ENCODE measurements at places on chromosomes 1 and 21. TPM values are rescaled to one million over a fixed set of nuclear protein-coding genes. Genes with fewer than 3 reads are reported as not detected.

DNA sequence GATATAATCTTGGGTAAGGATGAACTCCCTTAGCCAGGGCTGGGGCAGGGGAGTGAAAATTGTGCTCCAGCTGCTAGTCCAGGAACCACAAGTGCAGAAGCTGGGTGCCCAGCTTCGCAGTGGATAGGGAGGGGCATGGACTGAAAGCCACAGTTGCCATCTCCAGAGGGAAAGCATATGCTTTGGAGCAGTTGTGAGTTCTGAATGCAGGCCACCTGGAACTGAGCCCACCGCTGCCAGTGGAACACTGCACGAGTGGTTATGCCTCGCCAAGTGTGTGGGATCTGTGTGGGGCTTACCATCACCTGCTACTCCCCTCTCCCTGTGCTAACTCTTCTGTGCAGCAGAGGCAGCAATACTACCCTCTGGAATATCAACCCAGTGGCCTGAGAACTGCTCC is 158.4 kb upstream of the DPT start:
- peaks cover 6% of the 10 kb centered on the region for H3K36me3 ChIP-seq
- no peaks in the 10 kb centered on the region for H3K4me1 ChIP-seq
- H3K27ac ChIP-seq: no peak overlapping the region
- no peak overlapping the region for H3K4me3 ChIP-seq

DNA sequence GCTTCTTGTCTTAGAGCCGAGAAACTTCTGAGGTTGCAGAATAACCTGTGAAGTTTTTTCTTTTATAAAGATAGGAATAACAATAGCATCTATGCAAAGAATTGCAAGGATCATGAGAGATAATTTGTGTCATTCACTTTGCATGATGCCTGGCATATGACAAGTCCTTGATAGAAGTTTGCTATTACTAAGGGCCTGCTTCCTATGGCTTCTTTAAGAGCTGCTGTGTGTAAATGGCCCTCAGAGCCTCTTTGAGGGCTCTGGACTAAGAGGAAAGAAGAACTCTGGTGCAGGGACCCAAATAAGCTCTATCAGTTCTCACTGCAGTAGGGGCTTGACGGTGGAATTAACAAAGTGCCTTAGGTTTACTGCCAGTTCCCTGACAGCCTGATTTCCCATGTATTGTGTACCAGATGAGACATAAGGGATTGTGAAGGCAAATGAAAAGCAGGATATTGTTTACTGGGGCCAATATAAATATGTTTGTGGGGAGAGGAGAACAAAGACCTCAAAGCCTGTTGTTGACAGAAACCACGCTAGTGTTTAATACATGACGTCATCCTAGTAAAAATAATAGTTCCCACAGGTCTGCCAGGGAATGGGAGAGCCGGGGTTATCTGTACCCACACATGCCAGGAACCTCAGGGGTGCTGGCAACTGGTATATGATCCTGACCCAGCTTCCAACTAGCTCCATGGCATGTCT is 131.2 kb upstream of the UBE2U start:
- peaks cover 55% of the 10 kb centered on the region for H3K4me1 ChIP-seq
- H3K27me3 ChIP-seq: no peaks in the 10 kb centered on the region
- H3K4me3 ChIP-seq: no peak overlapping the region
- no peaks in the 10 kb centered on the region for H3K36me3 ChIP-seq

- H3K36me3 ChIP-seq: no peaks in the 10 kb centered on the region
- no peak for DNase-seq
- peaks cover 64% of the 10 kb centered on the region for H3K4me1 ChIP-seq
- H3K27ac ChIP-seq: peak overlapping the region; percentile 10
- no peak overlapping the region for H3K4me3 ChIP-seq
- H3K27me3 ChIP-seq: no peaks in the 10 kb centered on the region
Observed at GRCh38 chr1:23601968-23602876, 42.9 kb upstream of the ID3 start.

GRCh38 chr1:222387007-222387814 is 160.7 kb downstream of the HHIPL2 start:
- H3K36me3 ChIP-seq: no peaks in the 10 kb centered on the region
- peaks cover under 1% of the 10 kb centered on the region for H3K4me1 ChIP-seq
- no peak overlapping the region for H3K27ac ChIP-seq
- H3K27me3 ChIP-seq: no peaks in the 10 kb centered on the region

DNA sequence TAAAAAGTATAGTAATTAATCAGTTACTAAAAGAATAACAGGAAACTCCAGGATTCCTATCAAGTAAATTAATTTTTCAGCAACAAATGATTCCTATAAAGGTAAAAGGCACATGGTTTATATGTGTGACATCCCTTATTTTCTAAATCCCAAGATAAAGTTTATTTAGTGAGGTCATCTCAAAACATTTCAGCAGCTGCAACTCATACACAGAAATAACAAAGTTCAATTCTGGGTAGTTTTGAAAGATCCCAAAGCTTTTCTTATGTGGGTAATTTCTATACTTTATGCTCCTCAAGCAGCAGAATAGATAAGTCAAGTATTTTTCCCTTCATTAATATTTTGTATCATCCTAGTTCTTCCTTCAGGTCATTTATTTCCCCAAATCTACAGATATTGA is 117.7 kb downstream of the EIF4G3 start:
- no peak overlapping the region for H3K27ac ChIP-seq
- peaks cover 11% of the 10 kb centered on the region for H3K36me3 ChIP-seq
- DNase-seq: no peak
- H3K4me1 ChIP-seq: no peaks in the 10 kb centered on the region
- no peak overlapping the region for H3K4me3 ChIP-seq
- no peaks in the 10 kb centered on the region for H3K27me3 ChIP-seq

DNA sequence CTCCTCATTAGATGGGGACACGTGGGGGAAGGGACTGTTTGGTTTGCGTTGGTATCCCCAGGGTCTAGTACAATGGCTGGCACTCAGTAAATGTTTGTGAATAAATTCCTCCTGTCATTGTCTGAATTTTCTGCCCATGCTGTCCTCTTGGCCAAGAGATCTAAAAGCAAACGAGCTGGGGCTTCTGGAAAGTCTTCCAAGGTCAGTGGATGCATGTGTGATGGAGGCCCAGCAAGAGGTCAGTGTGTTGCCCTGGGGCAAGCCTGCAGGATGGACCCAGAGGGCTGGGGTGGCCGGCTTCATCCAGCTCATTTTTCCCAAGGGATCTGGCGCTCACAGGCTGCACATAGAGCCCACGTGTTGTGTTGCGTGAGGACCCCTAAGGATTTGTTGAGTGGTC is 30.0 kb upstream of the JUN start:
- H3K4me1 ChIP-seq: peaks cover 40% of the 10 kb centered on the region
- no peak overlapping the region for H3K4me3 ChIP-seq
- DNase-seq: no peak
- H3K36me3 ChIP-seq: no peaks in the 10 kb centered on the region

Gene GSTM1
- not detected for total RNA-seq

Gene CACNA1E
- 0.85 TPM for total RNA-seq

Gene NHLH1
- 0.70 TPM for total RNA-seq

Gene MOV10
- 99.1 TPM for total RNA-seq

Gene NCMAP
- 0.41 TPM for total RNA-seq

All from WTC11 (cell line).